ENCODE measurements at places on chromosomes 16 and 17.

DNA sequence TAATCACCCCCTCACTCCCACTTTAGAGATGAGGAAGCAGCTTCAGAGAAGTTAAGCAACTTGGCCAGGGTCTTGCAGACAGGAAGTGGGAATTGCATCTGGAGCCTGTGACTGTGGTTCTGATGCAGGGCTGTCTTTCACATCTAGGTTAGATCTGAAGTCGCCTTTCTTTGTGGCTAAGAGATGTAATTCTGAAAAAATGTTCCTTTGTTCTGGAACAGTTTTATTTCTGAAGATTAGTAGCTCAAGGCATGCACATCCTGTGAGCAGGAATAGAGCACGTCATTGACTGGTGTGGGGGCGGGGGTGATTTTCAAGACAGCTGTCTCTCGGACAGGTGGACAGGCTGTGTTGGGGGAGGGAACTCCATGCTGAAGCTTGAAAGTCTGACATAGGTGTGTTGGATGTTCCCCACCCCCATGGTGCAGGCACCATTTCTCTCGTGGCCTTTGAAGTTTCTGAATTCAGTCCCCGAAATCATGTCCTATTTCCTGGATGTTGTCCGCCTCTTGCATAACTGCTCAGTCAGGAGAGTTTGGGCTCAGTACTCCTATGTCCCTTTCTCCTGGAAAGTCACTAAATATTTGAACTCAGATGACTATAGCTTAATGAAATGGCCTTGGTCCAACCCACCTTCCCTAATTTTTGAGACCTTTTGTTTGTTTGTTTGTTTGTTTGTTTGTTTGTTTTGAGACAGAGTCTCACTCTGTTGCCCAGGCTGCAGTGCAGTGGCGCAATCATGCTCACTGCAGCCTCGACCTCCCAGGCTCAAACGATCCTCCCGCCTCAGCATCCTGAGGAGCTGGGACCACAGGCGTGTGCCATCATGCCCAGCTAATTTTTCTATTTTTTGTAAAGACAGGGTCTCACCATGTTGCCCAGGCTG lies 21.0 kb upstream of the HERPUD1 start:
- DNase-seq = no peak

GRCh38 chr17:15143524-15143923 lies 121.6 kb downstream of the PMP22 start:
- no peak for DNase-seq

- no peak for DNase-seq
These were observed 4.2 kb upstream of the ATXN7L3 start for GRCh38 chr17:44203731-44204440.

GRCh38 chr17:28818819-28819221 lies 23.8 kb downstream of the FAM222B start:
- DNase-seq = no peak
